Aorta (tissue), 5 donors: ENCODE measurements at places on chromosomes 5 and 9. TPM values are rescaled to one million over a fixed set of nuclear protein-coding genes. Genes with fewer than 3 reads are reported as not detected.

DMRT3 gene
- 0.26 TPM for total RNA-seq

GRCh38 chr9:70495514-70495913 is 81.1 kb upstream of the KLF9 start:
- H3K4me3 ChIP-seq: no peak overlapping the region
- no peak overlapping the region for H3K27ac ChIP-seq
- no peaks in the 10 kb centered on the region for H3K27me3 ChIP-seq
- H3K36me3 ChIP-seq: no peaks in the 10 kb centered on the region
- DNase-seq: no peak
- no peaks in the 10 kb centered on the region for H3K4me1 ChIP-seq

GRCh38 chr5:157342822-157343402 is 77.0 kb downstream of the CYFIP2 start:
- H3K4me3 ChIP-seq: no peak overlapping the region
- H3K27ac ChIP-seq: no peak overlapping the region
- no peaks in the 10 kb centered on the region for H3K4me1 ChIP-seq

DNA sequence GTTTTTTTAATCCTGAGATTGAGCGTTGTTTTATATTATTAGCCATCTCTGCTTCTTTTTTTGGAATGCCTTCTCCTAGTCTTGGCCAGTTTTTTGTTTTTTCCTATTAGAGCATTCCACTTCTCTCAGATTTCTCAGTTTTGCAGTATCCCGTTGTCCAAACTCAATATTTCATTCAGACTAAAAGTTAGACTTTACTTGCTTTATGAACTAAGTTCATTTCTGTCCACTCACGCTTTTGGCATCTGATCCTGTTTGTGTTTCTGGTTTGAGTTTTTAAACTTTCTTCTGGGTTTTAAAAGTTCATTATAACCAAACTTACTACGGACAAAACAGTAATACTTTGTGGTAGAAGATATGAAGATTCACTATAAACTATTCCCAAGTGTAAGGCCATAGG is 288.3 kb upstream of the MPDZ start:
- H3K4me1 ChIP-seq: peaks cover 5% of the 10 kb centered on the region
- H3K36me3 ChIP-seq: no peaks in the 10 kb centered on the region
- H3K27ac ChIP-seq: peak overlapping the region; percentile 93
- H3K4me3 ChIP-seq: peak overlapping the region; percentile 36
- no peaks in the 10 kb centered on the region for H3K27me3 ChIP-seq

DNA sequence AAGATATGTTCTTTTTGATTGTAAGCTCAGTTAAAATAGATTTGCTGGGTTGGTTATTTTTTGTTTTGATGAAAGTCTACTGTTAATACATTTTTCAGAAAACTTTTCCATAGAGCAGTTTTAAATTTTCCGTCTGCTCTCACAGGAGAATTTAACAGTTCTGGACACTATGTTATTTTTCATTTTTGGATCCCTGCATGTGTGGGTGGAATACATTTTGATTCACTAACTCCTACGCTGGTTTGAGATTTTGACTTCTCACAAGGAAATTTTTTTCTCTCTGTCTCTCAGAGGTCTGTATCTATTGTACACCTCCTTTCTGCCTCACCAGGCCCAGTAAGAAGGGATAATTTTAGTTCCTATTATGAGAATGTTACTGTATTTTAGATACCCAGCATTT is 502.4 kb downstream of the CDH10 start:
- H3K4me1 ChIP-seq: no peaks in the 10 kb centered on the region
- H3K36me3 ChIP-seq: no peaks in the 10 kb centered on the region
- H3K27me3 ChIP-seq: no peaks in the 10 kb centered on the region
- no peak overlapping the region for H3K27ac ChIP-seq
- DNase-seq: no peak

SLC34A1 gene
- total RNA-seq: not detected

LECT2 gene
- not detected for total RNA-seq

DNA sequence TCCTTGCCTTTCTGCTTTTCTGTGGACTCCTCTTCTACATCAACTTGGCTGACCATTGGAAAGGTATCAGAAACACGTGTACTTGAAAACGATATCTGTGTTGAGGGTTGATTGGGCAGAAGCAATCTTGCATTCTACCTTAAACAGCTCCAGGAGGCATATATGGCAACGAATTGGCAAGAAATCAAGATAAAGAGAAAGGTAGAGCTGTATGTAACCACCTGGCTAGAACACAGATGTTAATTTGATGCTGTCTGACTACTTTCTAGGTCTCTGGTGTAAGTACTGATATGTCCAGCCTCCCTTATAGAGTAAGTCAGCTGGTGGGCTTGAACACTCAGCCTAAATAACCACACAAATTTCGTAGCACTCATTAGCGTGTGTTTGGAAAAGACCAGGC is 1.3 kb downstream of the MAN1B1 start:
- H3K4me1 ChIP-seq: no peaks in the 10 kb centered on the region
- H3K27me3 ChIP-seq: no peaks in the 10 kb centered on the region
- no peak for DNase-seq

GRCh38 chr5:17156463-17156862 is 61.0 kb upstream of the BASP1 start:
- no peak overlapping the region for H3K4me3 ChIP-seq
- no peaks in the 10 kb centered on the region for H3K4me1 ChIP-seq
- H3K27me3 ChIP-seq: no peaks in the 10 kb centered on the region
- DNase-seq: no peak
- H3K27ac ChIP-seq: no peak overlapping the region
- H3K36me3 ChIP-seq: no peaks in the 10 kb centered on the region

DNA sequence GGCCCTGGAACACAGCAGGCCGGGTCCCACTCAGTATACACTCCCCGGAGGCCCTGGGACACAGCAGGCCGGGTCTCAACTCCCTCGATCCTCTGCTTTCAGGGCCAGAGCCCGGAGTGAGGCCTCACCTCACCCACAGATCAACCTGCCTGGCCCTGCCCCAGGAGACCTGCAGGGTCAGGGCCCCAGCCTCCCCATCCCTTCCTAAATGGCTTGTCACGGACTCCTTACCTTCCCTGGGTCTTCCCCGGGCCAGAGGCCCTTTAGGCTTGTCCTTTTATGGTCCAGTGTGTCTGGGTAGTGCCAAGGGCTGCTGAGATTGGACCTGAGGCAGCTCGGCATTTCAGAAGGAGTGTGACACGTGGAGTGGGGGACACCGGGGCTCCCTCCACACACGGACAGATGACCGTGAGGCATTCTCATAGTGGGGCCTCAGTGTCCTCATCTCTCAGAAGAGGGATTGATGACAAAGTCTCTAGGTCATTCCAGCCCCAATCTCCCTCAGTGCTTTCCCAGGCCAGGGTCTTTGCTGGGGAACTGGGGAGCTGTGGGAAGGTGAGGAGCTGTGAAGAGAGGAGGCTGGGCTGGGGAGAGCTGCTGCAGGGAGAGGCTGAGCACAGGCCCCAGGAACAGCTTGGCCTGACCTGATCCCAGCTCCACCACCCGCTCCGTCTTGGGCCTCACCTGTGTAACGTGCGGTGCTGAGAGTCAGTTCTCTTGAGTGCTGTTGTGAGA is 18.0 kb upstream of the PLEKHG4B start:
- DNase-seq: no peak
- H3K4me3 ChIP-seq: no peak overlapping the region
- H3K27ac ChIP-seq: no peak overlapping the region

DNA sequence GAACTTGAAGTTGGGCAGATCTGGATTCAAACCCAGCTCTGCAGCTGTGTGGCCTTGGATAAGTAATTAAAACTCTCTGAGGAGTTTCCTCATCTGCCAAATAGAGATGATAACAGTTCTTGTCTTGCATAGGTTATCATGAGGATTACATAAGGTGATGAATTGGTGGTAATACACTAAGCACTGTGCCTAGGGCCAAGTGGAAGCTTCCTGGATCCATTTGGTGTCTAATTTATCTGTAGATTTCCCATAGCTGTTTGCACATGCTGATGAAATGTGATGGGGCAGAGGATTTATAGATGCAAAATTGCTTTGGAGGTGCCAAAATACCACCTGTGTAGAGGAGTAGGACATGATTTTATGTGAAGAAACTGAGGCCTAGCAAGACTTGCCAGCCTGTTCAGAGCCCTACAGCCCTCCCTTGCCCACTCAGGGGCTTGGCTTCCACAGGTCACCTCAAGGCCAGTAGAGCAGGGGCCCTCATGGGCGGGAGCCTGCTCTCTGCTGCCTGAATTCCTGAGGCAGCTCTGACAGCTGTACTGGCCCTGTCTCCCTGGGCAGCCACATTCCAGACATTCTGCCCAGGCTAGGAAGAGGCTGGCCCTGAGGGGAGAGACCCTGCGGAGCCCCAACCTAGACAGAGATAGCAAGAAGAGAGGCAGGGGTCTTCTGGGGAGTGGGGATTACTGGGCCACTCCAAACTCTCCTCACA is 5.9 kb upstream of the FAT2 start:
- no peak overlapping the region for H3K27ac ChIP-seq
- H3K4me3 ChIP-seq: no peak overlapping the region
- no peaks in the 10 kb centered on the region for H3K27me3 ChIP-seq

DNA sequence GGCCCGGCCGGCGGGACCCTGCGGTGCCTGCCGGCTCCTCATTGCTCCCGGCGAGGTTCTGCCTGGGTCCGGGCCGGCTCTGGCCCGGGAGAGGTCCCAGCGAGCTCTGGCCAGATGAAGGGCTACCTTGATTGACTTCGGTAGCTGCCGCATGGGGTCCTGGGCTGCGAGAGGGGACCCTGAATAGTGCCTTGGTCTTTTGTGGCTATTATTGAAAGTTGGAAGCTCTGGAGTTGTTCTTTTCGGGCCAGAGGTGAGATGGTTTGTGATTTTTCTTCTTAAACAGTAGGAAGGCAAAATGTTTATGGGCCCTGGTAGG is 635 bp downstream of the NAA35 start:
- DNase-seq: no peak
- H3K27ac ChIP-seq: peak overlapping the region; percentile 83
- H3K36me3 ChIP-seq: no peaks in the 10 kb centered on the region
- H3K4me1 ChIP-seq: peaks cover 1% of the 10 kb centered on the region
- no peaks in the 10 kb centered on the region for H3K27me3 ChIP-seq
- H3K4me3 ChIP-seq: peak overlapping the region; percentile 93

- H3K27ac ChIP-seq: no peak overlapping the region
- H3K36me3 ChIP-seq: no peaks in the 10 kb centered on the region
- H3K4me1 ChIP-seq: no peaks in the 10 kb centered on the region
- no peak for DNase-seq
- no peaks in the 10 kb centered on the region for H3K27me3 ChIP-seq
These were observed 64.0 kb downstream of the NACC2 start for GRCh38 chr9:136031094-136031493.

DNA sequence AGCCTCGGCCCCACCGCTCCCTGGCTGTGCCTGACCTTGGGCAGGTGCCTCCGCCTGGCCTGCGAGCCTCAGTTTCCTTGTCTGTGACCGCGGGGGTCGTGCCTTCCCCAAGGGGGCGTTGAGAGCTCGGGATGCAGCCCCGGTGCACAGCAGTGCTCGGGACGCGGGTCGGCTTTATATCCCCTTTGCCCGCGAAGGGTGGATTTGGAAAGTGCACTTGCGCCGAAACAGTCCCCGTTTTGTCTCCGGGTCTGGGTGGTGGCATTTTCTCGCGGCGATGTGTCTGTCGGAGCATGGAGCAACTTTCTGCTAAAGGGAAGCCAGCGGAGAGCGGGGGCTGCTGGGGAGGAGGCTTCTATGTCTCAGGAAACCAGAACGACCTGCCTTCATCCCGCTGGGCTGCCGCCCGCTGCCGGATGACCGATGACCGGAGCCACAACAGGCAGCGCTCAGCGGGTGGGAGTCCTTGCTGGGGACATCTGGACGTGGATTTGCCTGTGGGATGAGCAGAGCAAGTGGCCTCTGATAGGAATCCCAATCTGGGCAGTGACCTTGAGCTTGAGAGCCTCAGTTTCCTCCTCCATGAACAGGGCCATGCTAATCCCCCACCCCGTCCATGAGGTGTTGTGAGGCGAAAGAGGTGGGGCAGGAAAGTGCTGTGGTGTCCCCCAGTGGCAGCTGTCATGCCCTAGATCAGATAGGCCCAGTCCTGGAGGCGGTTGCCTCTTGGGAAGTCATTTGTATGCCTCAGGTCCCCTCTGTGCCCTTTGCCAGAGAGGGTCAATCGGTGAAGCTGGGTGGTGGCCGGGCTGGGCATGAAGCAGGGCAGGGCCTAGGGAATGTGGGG is 651 bp downstream of the HRH2 start:
- no peak overlapping the region for H3K27ac ChIP-seq
- no peaks in the 10 kb centered on the region for H3K27me3 ChIP-seq
- no peak for DNase-seq
- H3K4me1 ChIP-seq: no peaks in the 10 kb centered on the region
- H3K36me3 ChIP-seq: no peaks in the 10 kb centered on the region

DNA sequence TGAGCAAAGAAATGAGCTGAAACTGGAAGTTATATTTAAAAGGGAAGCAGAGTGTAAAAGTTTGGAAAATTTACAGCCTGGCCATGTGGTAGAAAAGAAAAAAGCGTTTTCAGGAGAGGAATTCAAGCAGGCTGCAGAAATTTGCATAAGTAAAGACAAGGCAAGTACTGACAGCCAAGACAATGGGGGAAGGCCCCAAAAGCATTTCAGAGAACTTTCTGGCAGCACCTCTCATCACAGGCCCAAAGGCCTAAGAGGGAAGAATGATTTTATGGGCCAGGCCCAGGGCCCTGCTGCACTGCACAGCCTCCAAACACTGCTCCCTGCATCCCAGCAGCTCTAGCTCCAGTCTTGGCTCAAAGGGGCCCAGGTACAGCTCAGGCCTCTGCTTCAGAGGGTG is 169.7 kb downstream of the GLIS3 start:
- peaks cover 2% of the 10 kb centered on the region for H3K36me3 ChIP-seq
- no peak overlapping the region for H3K4me3 ChIP-seq
- peaks cover 2% of the 10 kb centered on the region for H3K4me1 ChIP-seq
- H3K27ac ChIP-seq: no peak overlapping the region
- no peaks in the 10 kb centered on the region for H3K27me3 ChIP-seq

- peaks cover 6% of the 10 kb centered on the region for H3K36me3 ChIP-seq
- no peak overlapping the region for H3K27ac ChIP-seq
- no peaks in the 10 kb centered on the region for H3K27me3 ChIP-seq
- no peaks in the 10 kb centered on the region for H3K4me1 ChIP-seq
These were observed 71.9 kb downstream of the INSL6 start for GRCh38 chr9:5113523-5113922.

FOXD4L5 gene
- total RNA-seq: 0.45 TPM

- DNase-seq: no peak
- no peaks in the 10 kb centered on the region for H3K27me3 ChIP-seq
- H3K4me3 ChIP-seq: no peak overlapping the region
- H3K27ac ChIP-seq: no peak overlapping the region
These were observed 97.6 kb downstream of the ARSB start for GRCh38 chr5:78887384-78888118.

DNA sequence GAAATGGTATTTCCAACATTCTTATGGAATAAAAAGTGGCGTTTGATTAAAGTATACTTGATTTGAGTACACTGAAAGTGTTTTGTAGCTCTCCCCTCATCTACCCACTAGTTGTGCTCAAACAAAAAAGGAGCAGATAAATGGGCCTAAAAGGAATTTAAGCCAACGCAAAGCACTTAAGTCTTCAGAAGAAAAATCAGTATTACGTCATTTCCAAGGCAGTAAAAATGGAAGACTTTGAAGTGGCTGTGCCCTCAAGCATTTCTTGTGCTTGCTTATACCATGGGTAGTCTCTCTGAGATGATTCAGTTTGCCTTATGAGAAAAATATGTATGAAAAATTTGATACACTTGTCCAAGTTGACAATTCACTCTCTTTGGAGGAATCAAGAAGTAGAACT is 279.9 kb upstream of the CD180 start:
- H3K27ac ChIP-seq: no peak overlapping the region
- no peaks in the 10 kb centered on the region for H3K27me3 ChIP-seq
- H3K4me1 ChIP-seq: no peaks in the 10 kb centered on the region
- H3K4me3 ChIP-seq: no peak overlapping the region
- H3K36me3 ChIP-seq: no peaks in the 10 kb centered on the region
